ENCODE measurements at places on chromosomes 13 and 19.
A peak's percentile ranks its signal among the peaks of the same experiment; 100 is the strongest.

GRCh38 chr19:15426485-15427349 is 7.9 kb upstream of the AKAP8L start:
- no peak for DNase-seq

GRCh38 chr19:51368366-51369282 is at the start of gene CLDND2:
Gene CLDND2, minus strand, starts transcription at chr19:51369003. Its CDS starts 426 bp downstream, at chr19:51368577.
- no peak for DNase-seq

- no peak for DNase-seq
These were observed 12.2 kb downstream of the GPR183 start for GRCh38 chr13:99294958-99295357.

GRCh38 chr19:7191946-7192691 is 102.1 kb downstream of the INSR start:
- peak; percentile 41 for DNase-seq

- no peak for DNase-seq
These were observed at the start of gene PTH2 for GRCh38 chr19:49423071-49423984. Gene PTH2, minus strand, starts transcription at chr19:49423441. Its CDS starts 102 bp downstream, at chr19:49423339.

DNA sequence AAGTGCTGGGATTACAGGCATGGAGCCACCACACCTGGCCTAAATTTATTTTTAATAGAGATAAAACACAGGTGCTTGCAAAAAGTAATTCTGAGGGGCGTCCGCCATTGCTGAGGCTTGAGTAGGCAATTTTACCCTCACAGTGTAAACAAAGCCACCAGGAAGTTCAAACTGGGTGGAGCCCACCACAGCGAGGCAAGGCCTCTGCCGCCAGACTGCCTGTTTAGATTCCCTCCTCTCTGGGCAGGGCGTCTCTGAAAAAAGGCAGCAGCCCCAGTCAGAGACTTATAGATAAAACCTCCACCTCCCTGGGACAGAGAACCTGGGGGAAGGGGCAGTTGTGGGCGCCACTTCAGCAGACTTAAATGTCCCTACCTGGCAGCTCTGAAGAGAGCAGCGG is 50.7 kb downstream of the B3GLCT start:
- DNase-seq = no peak

DNA sequence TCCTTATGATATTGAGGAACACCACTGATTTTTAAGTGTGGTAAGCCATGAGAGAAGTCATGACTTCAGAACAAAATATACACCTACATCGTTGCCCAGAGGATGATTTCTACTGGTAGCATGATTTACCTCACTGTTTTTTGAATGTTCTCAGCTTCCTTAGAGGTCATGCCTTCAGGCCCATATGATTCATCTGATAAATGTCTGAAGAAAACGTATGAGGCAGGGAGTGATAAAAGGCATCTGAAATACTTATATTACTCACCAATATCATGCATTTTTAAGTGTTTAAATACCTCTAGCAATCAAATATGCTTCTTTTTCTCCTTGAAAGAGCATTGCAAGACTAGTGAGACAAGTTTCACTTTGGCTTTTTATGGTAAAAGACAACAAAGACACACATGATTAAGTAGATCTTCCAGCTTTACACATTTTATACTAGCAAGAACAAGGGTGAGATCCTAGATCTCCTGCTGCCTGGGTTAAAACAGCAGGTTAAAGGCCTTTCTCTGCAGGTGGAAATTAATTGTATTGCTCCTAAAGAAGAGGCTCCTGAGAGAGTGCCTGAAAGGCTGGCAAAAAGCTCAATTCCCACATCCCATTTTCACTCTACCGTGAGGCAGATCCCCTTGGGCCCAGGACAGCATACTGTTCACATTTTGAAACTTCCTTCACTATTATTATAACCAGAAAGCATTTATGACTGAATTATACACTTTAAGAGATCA is 432.4 kb downstream of the SLITRK1 start:
- DNase-seq = no peak

All from stimulated activated CD8-positive, alpha-beta memory T cell treated with anti-CD3 and anti-CD28 coated beads, Interleukin-2, amount 100 ng/mL, for 1 hour (primary cell).